Neuronal stem cell (in vitro differentiated cells): ENCODE measurements at places on chromosomes 13 and 19.

DNA sequence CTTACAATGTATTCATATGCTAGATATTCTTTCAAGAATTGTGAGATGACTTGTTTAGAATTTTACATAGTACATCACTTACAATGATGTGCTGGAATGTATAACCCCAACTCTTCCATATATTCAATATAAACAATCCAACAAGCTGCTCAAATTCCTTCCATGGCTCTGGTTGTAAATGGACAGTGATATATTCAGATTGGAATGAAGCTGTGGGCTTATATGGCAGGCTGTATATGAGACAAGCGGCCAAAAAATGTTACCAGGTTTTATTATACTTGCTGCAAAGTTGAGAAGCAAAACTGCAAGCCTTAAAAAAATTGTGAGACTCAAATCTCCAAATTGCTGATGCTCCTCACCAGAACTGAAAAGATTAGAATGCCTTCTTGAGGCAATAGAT is 83.6 kb upstream of the KLF12 start:
- H3K27me3 ChIP-seq = no peaks in the 10 kb centered on the region
- no peaks in the 10 kb centered on the region for H3K4me1 ChIP-seq
- DNase-seq = no peak
- no peak overlapping the region for H3K27ac ChIP-seq
- H3K4me3 ChIP-seq = no peak overlapping the region
- H3K36me3 ChIP-seq = no peaks in the 10 kb centered on the region

- no peaks in the 10 kb centered on the region for H3K27me3 ChIP-seq
- H3K27ac ChIP-seq = no peak overlapping the region
- DNase-seq = no peak
- peaks cover 4% of the 10 kb centered on the region for H3K36me3 ChIP-seq
Measured at GRCh38 chr19:30046522-30046921, 104.5 kb downstream of the URI1 start.

GRCh38 chr19:54310543-54310942 is 2.4 kb downstream of the LILRA5 start:
- no peak overlapping the region for H3K4me3 ChIP-seq
- H3K27ac ChIP-seq = no peak overlapping the region
- H3K36me3 ChIP-seq = no peaks in the 10 kb centered on the region
- DNase-seq = no peak
- no peaks in the 10 kb centered on the region for H3K27me3 ChIP-seq

- H3K27me3 ChIP-seq = peaks cover 43% of the 10 kb centered on the region
- no peak for DNase-seq
- no peaks in the 10 kb centered on the region for H3K36me3 ChIP-seq
- no peaks in the 10 kb centered on the region for H3K4me1 ChIP-seq
- H3K27ac ChIP-seq = no peak within 1 kb of the TSS
- no peak within 1 kb of the TSS for H3K4me3 ChIP-seq
Measured at GRCh38 chr19:15464394-15465385, at the start of gene RASAL3. TSS of gene RASAL3 (minus strand) at chr19:15464544. CDS start at chr19:15464358, 186 bp downstream.

GRCh38 chr19:34180273-34180672 is 8.0 kb downstream of the LSM14A start:
- no peak overlapping the region for H3K4me3 ChIP-seq
- no peak for DNase-seq
- no peaks in the 10 kb centered on the region for H3K27me3 ChIP-seq
- peaks cover 2% of the 10 kb centered on the region for H3K4me1 ChIP-seq

DNA sequence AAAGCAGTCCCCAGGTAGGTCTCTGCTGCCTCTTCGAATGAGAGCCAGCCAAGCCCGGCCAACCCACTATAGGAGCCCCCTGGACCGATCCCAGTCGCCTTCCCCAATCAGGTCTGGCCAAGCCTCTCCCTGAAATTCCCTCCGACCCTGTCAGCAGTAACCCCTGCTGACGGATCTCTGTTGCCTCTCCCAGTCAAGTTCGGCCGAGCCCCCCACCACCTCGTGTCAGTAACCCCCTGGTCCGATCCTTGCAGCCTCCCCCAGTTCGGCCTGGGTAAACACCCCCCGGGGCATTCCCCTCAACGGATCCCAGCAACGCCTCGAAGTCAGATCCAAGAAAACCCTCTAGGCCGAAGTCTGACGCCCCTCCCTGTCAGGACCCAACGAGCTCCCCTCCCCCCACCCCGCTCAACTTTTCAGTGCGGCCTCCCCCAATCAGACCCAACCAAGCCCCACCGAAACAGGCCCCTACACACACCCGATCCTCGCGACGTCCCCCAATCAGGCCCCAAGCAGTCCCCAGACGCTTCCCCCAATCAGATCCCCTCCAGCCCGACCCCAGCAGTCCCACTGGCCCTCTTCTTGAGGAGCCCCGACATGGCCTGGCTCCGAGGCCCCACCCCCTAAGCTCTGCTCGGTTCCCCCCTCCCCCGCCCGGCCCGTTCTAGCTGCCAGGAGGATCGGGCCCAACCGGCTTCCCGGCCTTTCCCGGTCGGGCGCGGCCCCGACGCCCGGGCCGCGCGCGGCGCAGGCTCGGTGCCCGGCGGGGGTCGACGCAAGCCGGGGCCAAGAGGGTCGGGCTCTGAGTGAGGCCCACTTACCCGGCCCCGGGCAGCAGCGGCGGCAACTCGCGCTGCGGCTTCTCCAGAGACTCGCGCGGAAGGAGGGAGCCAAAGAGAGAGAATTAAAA is 1.8 kb downstream of the TNPO2 start:
- H3K4me3 ChIP-seq = peak overlapping the region; percentile 79
- H3K36me3 ChIP-seq = peaks cover 38% of the 10 kb centered on the region
- H3K4me1 ChIP-seq = peaks cover 6% of the 10 kb centered on the region
- no peaks in the 10 kb centered on the region for H3K27me3 ChIP-seq

GRCh38 chr13:54628383-54628782 is 1599.8 kb downstream of the OLFM4 start:
- no peaks in the 10 kb centered on the region for H3K27me3 ChIP-seq
- H3K36me3 ChIP-seq = no peaks in the 10 kb centered on the region

DNA sequence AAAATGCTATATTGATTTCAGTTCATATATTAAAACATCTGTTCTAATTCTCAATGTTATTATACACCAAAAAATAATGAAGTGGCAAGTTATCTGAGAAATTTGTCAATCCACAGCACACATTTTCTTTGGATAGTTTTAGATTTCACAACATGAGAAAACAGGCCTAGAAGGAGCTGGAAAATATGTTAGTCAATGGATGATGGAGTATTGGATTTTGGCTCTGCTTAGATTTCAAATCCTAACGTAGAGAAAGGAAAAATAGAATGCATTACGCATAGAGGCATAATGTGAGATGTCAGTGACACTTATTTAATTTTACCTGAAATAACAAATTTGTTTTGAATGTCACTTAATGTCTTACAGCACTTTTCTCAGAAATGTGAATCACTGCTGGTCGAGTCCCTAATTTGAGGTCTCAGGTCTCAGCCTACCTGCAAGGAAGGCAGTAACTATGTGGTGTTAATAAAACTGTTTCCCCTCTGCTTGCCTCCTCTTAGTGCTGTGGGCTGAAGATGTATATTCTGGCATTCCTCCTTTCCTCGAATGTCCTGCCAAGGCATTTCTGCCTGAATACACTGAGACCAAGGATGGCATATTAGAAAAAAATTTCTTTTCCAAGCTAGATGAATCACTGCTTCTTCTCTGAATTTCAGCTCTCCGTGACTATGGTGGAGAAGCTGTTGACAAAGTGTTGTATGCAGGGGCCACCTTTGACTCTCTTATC is 232.4 kb downstream of the POSTN start:
- H3K27ac ChIP-seq = no peak overlapping the region
- no peaks in the 10 kb centered on the region for H3K27me3 ChIP-seq
- H3K4me1 ChIP-seq = peaks cover 3% of the 10 kb centered on the region
- no peaks in the 10 kb centered on the region for H3K36me3 ChIP-seq
- no peak for DNase-seq

DNA sequence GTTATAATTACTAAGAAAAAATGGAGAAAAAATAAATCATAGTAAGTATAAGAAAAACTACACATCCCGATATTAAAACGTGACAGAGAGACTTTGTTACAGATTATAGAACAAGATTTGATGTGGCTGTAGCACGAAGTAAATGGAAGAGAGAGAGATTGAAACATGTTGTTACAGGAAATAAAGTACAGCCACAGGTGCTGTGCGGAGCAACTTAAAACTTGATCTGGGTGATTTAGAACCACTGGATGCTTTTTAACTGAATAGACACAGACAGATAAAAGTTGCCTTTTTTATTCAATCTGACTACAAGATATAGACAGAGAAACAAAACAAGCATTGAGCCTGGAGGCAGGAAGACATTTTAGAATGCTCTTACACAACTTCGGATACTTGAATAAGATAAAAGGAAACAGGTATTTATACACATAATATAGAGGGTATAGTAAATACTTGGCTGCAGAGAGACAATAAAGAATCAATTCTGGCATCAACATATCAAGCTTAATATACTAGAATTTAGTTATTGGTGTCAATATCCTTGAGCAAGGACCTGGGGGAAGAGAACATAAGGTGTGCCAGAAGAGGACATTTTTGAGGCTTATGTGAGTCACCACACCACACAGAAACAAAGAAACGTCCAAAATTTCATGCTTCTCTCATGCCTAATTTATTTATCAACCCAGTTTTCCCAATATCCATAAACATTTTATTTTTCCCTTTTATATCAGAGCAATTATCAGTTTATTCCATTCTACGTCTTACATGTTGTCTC is 548.5 kb downstream of the SLITRK1 start:
- no peaks in the 10 kb centered on the region for H3K27me3 ChIP-seq
- H3K4me3 ChIP-seq = no peak overlapping the region
- no peak for DNase-seq
- H3K27ac ChIP-seq = no peak overlapping the region

DNA sequence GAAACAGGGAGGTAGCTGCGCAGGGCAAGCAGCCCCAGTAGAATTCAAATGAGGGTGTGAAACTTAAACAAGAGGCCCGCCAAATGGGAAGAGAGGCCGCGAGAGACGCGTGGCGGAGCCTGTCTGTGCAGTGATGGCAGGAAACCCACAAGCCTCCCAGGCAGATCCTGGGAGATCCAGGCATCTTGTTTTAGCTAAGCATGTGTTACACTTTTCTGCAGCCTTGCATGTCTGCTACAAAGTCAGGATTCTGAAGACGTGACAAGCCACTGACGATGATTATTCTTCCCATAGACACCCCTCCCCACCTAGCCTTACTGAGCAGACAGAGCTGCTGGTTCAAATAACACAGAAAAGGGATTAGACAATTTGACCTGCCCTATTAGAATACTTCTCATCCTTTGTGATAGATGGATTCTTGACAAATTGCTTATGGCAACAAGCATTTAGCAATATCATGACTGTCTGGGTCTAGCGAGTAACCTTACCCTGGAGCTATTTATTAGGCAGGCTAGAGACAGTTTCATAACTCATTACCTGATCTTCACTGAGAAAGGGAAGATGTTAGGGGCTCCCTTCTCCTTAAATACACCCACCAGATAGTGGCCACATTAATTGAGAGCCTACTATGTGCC is 185.2 kb upstream of the IRS2 start:
- no peaks in the 10 kb centered on the region for H3K27me3 ChIP-seq
- H3K27ac ChIP-seq = no peak overlapping the region
- no peak overlapping the region for H3K4me3 ChIP-seq

GRCh38 chr13:50344717-50345116 is 329.5 kb downstream of the KCNRG start:
- H3K36me3 ChIP-seq = no peaks in the 10 kb centered on the region
- no peak overlapping the region for H3K4me3 ChIP-seq
- no peak for DNase-seq

DNA sequence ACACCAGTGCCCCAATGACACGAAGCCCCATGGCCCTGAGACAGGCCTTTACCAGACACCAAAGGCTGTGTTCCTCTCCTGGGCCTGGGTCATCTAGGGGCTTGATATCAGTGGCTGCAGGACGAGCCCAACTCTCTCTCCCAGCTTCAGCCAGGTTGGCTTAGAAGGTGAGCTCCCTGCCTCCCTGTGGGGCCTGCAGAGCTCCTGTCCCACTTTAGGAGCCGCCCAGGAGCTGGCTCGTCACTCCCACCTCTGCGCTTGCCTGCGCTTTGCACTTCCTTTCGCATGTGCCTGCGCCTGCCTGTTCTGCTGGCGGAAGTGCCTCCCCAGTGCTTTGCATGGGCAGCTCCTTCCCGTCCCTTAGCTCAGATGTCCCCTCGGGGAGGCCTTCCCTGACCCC is 4.9 kb downstream of the CALM3 start:
- H3K4me1 ChIP-seq = peaks cover 20% of the 10 kb centered on the region
- no peak overlapping the region for H3K4me3 ChIP-seq
- H3K27ac ChIP-seq = peak overlapping the region; percentile 19

DNA sequence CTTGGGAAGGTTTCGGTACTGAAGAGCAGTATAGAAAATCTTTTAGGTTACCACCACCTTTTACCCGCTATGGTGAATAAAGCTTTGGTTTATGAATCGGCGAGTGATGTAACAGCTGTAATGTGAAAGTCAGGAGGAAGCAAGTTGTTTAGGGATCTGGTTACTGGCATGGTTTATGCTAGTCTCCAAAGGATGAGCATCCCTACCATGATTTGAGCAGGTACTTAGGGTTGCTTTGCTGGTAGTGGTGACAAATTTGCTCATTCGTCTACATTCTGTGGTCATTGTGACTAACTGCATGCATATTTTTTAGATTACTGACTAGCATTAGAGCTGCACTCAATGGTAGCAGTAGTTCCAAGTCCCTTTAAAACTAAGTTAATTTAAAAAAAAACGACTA is 104.1 kb downstream of the FRY start:
- no peaks in the 10 kb centered on the region for H3K27me3 ChIP-seq
- H3K36me3 ChIP-seq = peaks cover 2% of the 10 kb centered on the region
- no peak overlapping the region for H3K4me3 ChIP-seq

DNA sequence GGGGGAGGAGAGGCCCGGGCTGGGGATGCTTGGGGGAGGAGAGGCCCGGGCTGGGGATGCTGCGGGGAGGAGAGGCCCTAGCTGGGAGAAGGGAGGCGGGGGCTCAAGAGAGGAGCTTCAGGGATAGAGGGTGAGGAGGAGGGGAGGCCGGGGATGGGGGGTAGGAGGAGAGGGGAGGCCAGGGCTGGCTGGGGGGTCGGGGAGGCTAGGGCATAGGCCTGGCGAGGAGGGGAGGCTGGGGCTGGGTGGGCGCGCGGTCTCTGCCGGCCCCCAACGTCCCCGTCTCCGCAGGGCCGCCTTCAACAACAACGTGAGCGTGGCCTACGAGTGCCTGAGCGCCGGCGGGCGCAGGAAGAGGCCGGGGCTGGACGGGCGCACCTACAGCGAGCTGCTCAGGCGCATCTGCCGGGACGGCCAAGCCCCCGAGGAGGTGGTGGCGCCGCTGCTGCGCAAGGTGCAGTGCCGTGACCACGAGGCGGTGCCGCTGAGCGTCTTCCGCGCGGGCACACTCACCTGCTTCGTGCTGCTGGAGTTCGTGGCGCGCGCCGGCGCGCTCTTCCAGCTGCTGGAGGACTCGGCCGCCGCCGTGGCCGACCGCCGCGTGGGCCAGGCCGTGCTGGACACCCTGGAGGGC is 11.4 kb downstream of the TPGS1 start:
- H3K27ac ChIP-seq = peak overlapping the region; percentile 75
- DNase-seq = peak; percentile 37
- peaks cover 11% of the 10 kb centered on the region for H3K36me3 ChIP-seq
- H3K27me3 ChIP-seq = no peaks in the 10 kb centered on the region
